Endothelial cell of umbilical vein (primary cell): ENCODE measurements at places on chromosomes 7 and 10. TPM values are rescaled to one million over a fixed set of nuclear protein-coding genes. Genes with fewer than 3 reads are reported as not detected.

The COL28A1 gene
- total RNA-seq = not detected in 2 replicates

The HTR7 gene
- 0.09 and 0.22 TPM in 2 replicates for total RNA-seq

The CYP2C8 gene
- not detected in 2 replicates for total RNA-seq

The ACTA2 gene
- total RNA-seq = 9.7 and 13.0 TPM in 2 replicates

The GPNMB gene
- total RNA-seq = 0.33 and 0.35 TPM in 2 replicates

The UPK3B gene
- 0.77 and 0.97 TPM in 2 replicates for total RNA-seq

The CUZD1 gene
- total RNA-seq = 1.1 and 1.5 TPM in 2 replicates

The RAMP3 gene
- not detected in 2 replicates for total RNA-seq

The DNAH11 gene
- 0.69 and 2.0 TPM in 2 replicates for total RNA-seq

The ADAM8 gene
- total RNA-seq = 0.55 and 1.5 TPM in 2 replicates

The GRM3 gene
- not detected in 2 replicates for total RNA-seq

The SFRP5 gene
- not detected in 2 replicates for total RNA-seq

The NCF1 gene
- total RNA-seq = not detected in 2 replicates

The NXPH1 gene
- total RNA-seq = not detected in 2 replicates

The POLR1F gene
- total RNA-seq = 21.0 and 27.0 TPM in 2 replicates

The SLIT1 gene
- 0.05 and 0.20 TPM in 2 replicates for total RNA-seq

The RBM20 gene
- total RNA-seq = not detected in 2 replicates

The ECHDC3 gene
- total RNA-seq = 3.7 and 6.0 TPM in 2 replicates

The LRRD1 gene
- total RNA-seq = 0.46 TPM in 1 of 2 replicates, not detected in the other

The MOGAT3 gene
- not detected in 2 replicates for total RNA-seq

The ANKRD61 gene
- total RNA-seq = 0.35 and 0.53 TPM in 2 replicates

The AIMP2 gene
- total RNA-seq = 44.6 and 45.6 TPM in 2 replicates

The VPS37D gene
- 2.0 and 2.4 TPM in 2 replicates for total RNA-seq

The FEZF1 gene
- not detected in 2 replicates for total RNA-seq

The CLDN3 gene
- 0.62 and 0.95 TPM in 2 replicates for total RNA-seq

The FAS gene
- total RNA-seq = 6.0 and 6.1 TPM in 2 replicates

The TMEM236 gene
- total RNA-seq = 0.24 TPM in 1 of 2 replicates, not detected in the other
